ENCODE measurements at places on chromosomes 6 and 20.

- DNase-seq: no peak
Observed at GRCh38 chr6:145875496-145876211, 61.1 kb upstream of the FBXO30 start.

- DNase-seq: no peak
Observed at GRCh38 chr6:160431791-160432404, 83.7 kb downstream of the SLC22A3 start.

GRCh38 chr6:83808005-83808404 lies 45.2 kb upstream of the RIPPLY2 start:
- DNase-seq: no peak

- peak; percentile 15 for DNase-seq
Observed at GRCh38 chr6:150600301-150601017, 774 bp downstream of the PLEKHG1 start.

GRCh38 chr6:126033696-126034095 lies 47.4 kb downstream of the TRMT11 start:
- no peak for DNase-seq

DNA sequence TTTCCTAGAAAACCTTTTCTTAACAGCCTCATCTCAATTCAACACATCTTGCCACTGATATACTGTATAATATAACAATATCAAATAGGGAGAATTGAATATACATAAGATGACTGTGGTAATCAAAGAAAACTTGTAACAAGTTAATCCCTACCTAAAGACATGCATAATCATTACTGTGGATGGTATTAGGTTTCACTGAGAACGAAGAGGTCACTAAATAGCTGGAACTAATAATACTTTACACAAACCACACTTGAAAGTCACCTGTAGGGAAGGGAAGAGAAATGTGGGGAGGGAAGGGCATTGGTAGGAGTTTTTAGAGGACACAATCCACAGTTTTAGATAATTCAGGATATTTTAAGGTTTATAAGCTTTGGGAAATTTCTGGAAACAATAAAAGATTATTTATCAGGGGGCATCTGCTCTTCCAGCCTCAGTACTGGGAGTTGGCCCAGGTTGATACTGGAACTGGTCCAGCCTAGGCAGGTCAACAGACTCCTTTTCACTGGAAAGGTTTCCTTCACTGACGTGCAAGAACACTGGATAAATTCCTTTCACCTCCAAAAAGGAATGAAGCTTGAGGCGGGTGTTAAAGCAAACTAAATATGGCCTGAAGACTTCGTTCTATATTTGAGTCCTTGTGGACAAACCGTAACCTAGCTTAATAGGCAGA lies 44.0 kb downstream of the MAP7 start:
- DNase-seq: no peak

GRCh38 chr6:138109042-138109997 lies 2.1 kb upstream of the PERP start:
- peak; percentile 51 for DNase-seq

GRCh38 chr6:145206247-145206907 lies 528.9 kb downstream of the EPM2A start:
- no peak for DNase-seq

DNA sequence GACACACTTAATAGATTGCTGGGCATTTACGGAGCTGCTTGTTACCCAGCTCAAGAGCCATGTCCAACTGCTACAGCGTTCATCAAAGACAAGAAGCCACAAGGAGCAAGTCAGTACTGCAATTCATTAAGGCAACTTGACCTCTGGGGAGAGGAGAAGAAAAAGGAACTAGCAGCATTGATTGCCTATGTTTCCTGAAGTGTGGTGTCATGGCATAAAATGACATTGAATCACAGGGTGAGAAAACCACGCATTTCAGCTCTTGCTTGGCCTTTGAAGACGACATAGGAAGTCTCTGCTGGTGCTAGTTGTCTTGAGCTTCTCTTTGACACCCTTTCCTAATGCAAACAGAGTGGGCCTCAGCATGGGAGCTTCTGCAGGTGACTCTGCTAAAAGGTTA lies 139.1 kb downstream of the CDH26 start:
- no peak for DNase-seq

GRCh38 chr6:109383438-109383940 lies 1.2 kb upstream of the CD164 start:
- DNase-seq: no peak

DNA sequence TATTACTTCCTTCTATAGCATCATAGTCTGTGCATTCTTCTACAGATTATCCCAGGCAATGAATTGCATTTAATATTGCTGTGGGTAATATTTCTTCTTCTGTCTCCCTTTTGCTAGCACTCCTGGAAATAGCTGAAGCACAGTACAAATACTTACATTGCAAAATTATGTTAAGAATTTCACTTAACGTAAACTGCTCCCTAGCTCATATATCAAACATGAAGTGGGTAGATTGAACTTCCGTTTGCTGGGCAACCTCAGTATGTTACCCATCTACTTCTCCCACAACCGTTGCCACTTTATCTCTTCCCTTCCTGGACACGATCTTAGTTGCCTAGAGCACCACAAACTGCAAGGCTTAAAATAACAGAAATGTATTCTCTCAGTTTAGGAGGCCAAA lies 963.3 kb downstream of the KIF16B start:
- DNase-seq: no peak

DNA sequence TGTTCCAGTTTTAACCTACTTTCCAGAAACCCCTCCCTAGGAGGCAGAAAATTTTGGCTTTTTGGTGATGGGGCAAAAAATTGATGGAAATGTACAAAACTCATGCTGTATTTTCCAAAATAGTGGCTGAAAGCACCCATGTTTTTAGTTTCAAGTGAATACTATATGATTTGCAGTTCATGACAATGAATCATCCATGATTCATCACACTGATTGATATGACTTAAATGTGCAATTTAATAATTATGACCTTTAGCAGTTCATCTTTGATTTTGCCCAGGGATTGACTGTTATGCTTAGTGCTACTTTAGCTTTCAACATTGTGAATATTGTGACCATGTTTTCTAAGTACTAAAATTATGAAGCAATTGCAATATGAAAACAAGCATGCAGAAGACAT lies 478.7 kb downstream of the HTR1B start:
- no peak for DNase-seq

GRCh38 chr6:78076371-78076770 lies 423.5 kb downstream of the MEI4 start:
- DNase-seq: no peak

DNA sequence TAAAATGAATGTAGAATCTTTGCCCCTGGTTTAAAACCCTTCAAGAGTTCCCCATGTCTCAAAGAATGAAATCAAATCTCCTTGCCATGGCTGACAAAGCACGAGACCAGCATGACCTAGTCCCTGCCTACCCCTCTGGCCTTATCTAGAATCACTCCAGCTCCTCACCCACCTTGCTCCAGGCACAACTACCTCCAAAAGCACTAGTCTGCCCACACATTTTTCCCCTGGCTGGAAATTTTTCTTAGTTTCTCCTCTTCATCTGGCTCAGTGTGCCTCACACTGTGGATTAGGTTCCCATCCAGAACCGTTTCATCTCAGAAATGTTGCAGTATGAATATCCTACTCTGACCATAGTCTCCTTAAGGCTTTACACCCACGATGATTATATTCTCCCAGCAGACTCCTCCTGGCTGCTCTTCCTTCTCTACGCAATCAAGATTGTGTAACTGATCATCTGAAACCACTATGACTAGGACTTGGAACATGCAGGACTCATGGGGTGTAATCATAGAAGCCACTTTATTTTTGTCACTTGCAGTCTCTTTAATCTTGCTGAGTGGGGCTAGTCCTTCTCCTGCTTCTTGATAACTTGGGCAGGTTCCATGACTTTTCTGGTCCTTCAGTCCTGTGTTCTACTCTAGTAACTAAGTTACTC lies 7.8 kb upstream of the MRS2 start:
- DNase-seq: no peak

- DNase-seq: no peak
Observed at GRCh38 chr20:56166781-56167465, 81.6 kb upstream of the MC3R start.

- DNase-seq: no peak
Observed at GRCh38 chr6:11237956-11238355, 5.5 kb upstream of the NEDD9 start.

DNA sequence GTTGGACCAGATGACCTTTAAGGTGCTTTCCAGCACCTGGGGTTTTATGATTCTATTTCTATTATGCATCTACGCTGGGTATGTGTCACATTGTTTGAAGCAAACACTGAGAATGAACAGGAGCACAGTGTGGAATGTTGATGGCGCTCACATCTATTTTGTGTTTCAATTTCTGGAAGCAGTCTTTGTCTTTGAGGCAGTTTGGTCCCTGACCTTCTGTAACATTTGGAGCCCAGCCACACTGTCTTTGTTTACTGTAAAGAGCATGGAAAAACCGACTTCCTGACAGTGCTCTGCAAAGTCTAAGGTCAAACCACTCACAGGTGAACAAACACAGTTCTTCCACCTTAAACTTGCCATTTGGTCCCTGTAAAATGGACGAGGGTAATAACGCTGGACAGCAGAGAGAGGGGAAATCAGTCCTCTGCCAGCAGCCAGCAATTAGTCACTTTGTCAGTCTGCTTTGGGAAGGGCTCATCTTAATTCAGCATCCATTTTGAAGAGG lies 155.5 kb downstream of the PRL start:
- DNase-seq: no peak

DNA sequence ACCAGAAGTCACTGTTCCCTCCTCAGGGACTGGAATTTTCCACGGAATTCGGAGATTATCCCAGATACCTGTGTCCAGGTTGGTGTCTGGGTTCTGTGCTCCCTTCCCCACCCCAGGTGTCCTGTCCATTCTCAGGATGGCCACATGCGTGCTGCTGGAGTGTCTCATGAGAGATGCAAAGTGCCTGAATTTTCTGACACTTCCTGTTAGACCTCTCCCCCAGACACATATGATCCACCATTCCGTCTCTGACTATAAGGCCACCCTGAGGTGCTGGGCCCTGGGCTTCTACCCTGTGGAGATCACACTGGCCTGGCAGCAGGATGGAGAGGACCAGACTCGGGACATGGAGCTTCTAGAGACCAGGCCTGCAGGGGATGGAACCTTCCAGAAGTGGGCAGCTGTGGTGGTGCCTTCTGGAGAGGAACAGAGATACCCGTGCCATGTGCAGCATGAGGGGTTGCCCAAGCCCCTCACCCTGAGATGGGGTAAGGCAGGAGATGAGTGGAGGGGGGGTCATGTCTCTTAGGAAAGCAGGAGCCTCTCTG lies 14.4 kb upstream of the HLA-A start:
- DNase-seq: no peak

DNA sequence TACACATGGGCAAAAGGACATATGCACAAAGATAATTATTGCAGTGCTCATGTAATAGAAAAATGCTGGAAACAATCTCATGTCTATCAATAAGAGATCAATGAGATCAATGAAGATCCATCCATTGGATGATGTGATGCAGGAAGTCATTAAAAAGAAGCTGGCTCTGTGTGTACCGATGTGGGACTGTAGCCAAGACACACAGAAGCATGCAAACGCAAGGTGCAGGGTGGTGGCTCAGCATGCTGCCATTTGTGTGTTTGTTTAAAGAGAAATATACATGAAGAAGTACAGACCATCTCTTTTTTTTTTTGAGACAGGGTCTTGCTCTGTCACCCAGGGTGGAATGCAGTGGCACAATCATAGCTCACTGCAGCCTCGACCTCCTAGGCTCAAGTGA lies 33.1 kb upstream of the KCNB1 start:
- DNase-seq: no peak

- DNase-seq: no peak
Observed at GRCh38 chr6:20826378-20826777, 292.1 kb downstream of the CDKAL1 start.

- no peak for DNase-seq
Observed at GRCh38 chr6:22636452-22636851, 67.1 kb downstream of the HDGFL1 start.

- DNase-seq: no peak
Observed at GRCh38 chr6:116326181-116326671, 44.5 kb upstream of the DSE start.

- DNase-seq: no peak
Observed at GRCh38 chr6:55868771-55869479, 6.5 kb downstream of the BMP5 start.

GRCh38 chr20:47293631-47294030 lies 62.9 kb downstream of the ZMYND8 start:
- DNase-seq: no peak

DNA sequence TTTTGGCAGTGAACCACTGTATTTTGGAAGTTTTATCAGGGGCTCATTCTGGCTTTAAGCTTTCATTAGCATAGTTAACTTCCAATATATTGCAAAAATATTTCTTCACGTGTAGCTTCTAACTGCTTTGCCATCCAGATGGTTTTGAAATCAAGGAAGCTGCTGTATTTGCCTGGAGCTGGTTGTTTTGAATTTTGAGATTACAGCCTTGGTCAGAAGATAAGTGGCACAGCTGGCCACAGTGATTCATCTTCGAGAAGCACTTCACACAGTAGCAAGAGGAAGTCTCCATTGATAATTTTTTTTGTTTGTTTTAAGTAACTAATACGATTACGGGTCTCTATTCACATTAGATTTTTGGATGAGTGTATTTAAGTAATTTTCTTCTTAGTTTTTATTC lies 3.8 kb downstream of the APCDD1L start:
- DNase-seq: no peak

GRCh38 chr6:107082045-107082444 lies 33.3 kb downstream of the BEND3 start:
- DNase-seq: no peak

DNA sequence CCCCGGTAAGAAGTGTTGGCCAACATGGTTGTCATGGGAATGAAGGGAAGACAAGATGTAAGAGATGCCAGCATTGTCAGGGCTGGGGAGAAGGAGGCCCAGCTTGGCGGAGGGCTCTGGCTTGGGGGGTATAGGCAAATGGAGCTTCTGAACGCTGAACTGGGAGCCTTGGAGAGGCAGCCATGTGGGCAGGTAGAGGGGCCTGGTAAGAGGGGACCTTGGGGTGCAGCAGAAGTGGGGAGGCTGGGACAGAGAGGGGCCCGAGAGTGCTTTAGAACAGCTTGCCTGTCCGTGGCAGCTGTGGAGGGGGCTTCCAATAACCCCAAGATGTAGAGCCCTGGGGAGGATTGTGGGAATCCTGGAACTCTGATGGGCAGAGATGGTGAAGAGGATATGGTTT lies 3.0 kb downstream of the SLC22A1 start:
- no peak for DNase-seq

DNA sequence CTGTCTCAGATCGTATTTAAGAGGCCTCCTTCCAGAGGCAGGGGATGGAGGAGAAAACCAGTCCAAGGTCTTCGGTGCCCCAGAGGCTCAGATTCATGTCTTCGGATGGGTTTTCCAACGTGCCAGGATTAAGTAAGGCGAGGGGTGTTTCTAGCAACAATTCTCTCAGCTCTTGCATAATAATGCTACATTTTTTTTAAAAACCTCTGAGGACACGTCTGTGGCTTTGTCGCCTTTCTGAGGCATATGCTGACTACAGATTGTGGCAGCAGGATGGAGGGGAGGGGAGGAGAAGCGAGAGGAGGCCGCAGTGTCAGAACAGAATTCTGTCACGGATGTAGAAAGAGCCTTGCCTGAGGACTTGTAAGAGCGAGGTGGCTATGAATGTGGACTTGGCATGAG lies 17.7 kb upstream of the CCDC167 start:
- peak; percentile 61 for DNase-seq

Measured in stimulated activated CD8-positive, alpha-beta memory T cell treated with anti-CD3 and anti-CD28 coated beads, Interleukin-15, amount 100 ng/mL, for 4 hours (primary cell).